ENCODE measurements at places on chromosomes 5 and 9.

DNA sequence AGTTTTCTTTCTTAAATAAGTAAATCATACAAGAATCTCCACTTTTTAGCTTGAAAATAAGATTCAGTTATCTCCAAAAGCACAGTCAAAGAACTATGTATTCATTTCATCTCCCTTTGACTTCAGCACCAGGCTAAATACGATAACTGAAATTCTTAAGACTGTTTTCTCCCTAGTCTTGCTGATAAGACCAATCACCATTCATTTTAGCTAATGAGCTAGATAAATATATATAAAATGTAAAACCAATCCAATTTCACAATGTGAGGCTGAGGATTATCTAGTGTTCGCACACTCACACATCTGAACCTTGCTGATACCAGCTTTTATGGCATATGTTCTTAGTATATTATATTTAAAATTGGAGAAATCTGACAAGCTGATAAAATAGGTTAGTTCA, 17.3 kb upstream of the ZNF622 start:
- DNase-seq: no peak

DNA sequence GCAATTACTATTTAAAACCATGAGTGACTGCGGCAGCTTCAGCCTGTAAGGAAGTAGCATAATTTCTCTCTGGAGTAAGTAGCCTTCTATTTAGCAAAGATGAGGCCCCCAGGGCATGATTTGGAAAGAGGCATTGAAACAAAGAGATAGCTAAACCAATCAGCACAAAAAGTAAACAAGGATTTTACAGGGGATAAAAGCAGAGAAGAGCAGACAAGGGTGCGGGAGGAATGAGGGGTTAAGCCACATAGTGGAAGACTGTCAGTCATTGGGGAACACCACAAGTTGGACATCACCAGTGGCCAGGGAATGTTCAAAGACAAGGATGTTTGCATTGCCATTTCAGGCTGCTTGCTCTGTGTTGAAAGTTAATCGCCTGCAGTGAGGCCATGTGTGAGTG, 24.0 kb upstream of the C5orf63 start:
- no peak for DNase-seq

GRCh38 chr9:105127863-105128220, 116.6 kb upstream of the SLC44A1 start:
- no peak for DNase-seq

DNA sequence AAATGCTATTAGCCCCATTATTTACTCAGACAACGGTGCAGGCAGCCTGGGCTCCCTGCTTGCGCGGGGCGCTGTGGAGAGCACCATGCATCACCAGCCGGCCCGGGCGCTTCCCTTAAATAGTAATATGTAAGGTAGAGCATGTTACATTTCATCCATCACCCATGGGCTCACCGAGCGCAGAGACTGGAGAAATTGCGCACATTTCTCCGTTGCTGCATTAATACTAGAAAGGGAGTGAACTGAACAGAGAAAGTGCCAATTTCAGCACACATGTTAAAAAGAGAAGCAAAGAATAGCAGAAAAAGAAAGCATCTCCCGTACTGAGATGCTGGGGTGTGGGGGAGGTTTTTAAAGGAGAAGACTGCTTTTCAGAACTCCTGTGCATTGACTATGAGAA, 400.3 kb downstream of the ZSWIM6 start:
- DNase-seq: peak; percentile 61

DNA sequence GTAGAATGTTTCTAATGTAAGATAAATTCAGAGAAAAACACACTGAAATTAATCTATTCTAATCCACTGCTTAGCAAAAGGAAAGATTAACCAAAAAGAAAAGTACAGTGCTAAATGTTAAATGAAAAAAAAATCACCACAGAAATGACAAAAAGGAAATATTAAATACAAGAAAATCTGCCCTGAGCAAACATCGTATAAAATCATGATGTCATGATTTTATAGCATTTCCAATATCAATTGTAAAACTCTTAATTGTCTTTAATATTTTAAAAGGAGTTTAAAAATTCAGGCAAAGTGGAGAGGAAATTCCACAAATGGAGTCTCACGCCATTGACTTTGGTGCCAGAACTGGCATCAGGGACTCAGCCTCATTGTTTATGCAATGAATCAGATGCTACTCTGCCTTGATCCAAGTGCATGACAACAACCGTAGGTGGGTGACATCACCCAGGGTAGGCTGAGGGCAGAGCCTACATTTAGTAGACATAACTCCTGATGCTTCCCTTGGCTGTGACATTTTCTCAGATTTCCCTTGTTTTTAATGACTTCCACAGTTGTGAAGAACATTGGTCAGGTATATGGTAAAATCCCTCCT, 696.8 kb downstream of the SEMA5A start:
- DNase-seq: no peak
